ENCODE measurements at places on chromosomes 13 and 19.

- DNase-seq: peak; percentile 38
Measured at GRCh38 chr13:112968910-112969691, at the start of gene MCF2L. Gene MCF2L (plus strand): TSS chr13:112969214. CDS start chr13:112969380, 166 bp downstream.

DNA sequence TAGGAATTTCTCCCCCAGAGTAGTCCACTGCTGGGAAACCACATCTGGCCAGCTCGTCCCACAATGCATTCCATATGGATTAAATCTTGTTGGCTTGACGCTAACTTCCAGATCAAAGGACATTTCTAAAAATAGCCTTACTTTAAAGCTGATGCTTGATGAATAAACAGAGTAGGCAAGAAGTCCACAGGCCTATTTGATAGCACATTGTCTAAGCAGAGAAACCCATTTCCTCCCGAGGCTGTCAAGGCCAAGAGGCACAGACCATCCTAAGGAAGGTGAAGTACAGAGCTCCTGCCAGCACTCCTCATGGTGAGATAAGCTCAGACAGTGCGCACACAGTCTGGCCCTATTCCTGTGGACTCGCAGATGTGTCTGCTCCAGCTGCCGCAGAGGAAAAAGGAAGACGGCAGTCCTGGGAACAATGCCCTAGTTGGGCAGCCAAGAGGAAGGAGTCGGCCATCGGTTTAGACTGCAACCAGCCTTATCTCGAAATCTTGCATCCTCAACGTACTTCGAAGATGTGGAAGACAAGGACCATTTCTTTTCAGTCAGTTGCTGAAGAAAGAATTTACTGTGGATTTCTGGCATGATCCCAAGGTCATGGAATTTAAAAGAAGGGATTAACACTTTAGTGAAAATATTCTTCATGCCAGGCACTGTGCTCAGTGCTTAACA, 156.8 kb downstream of the RGCC start:
- peak; percentile 2 for DNase-seq

GRCh38 chr13:29593605-29594297, 1.7 kb downstream of the SLC7A1 start:
- DNase-seq: no peak

DNA sequence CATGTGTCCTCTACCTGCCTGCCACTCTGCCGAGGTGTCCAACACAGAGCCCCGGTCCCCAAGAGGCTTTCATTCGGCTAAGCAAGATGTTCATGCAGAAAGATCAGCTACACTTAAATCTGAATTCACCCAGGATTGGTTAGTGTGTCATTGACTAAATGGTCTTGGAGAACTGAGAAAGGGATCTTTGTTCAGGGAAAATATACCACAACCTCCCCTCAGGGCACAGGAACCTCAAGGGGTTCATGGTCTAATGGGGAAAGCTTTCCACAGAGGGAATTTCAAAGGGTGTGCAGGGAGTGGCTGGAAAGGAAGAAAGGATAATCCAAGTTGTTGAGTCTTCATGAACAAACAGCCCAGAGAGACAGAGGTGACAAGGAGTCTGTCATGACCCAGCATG, 14.4 kb upstream of the POP4 start:
- DNase-seq: no peak

DNA sequence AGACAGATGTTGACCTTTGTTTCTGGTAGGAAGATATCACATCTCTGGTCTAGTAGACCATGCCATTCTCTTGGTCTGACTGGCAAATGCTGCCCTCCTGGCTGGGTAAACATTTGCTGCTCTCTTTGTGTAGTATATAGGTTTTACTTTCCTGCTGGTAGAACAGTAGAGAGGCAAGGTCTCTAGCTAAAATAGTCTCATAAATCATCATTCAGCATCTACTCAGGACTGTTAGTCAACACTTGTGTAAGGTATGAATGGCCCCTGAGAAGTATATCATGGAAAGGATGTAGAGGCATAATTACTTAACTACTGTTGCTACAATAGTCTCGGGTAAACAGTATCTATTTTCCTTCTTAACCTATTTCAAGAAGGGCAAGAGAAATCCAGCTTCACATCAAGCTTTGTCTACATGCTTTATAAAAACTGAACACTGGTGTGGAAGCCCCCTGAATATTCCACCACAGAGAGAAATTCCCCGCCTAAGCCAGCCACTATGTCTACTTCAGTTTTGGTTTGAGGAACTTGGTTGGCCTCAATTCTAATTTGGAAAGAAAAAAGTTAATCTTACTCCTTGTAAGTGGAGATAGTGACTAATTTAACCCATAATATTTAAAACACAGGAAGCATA, 18.4 kb upstream of the MYCBP2 start:
- DNase-seq: no peak

- no peak for DNase-seq
Measured at GRCh38 chr19:54297759-54298305, 15.1 kb downstream of the LILRA5 start.

DNA sequence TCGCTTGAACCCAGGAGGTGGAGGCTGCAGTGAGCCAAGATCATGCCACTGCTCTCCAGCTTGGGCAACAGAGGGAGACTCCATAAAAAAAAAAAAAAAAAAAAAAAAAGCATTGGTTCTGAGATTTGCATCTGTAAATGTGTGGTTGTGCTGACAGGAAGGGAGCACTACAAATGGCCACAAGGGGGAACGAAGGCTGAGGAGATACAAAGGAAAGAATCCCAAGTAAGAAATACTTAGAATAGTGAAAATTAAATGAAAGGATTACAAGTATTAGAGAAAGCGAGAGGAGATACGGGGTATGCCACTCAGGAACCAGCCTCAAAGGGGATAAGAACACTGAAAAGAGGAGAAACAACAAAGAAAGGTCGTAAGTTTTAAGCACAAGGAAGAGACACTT, 284.9 kb downstream of the KLF12 start:
- DNase-seq: peak; percentile 9

- DNase-seq: no peak
Measured at GRCh38 chr13:19658831-19659230, 25.4 kb downstream of the MPHOSPH8 start.

DNA sequence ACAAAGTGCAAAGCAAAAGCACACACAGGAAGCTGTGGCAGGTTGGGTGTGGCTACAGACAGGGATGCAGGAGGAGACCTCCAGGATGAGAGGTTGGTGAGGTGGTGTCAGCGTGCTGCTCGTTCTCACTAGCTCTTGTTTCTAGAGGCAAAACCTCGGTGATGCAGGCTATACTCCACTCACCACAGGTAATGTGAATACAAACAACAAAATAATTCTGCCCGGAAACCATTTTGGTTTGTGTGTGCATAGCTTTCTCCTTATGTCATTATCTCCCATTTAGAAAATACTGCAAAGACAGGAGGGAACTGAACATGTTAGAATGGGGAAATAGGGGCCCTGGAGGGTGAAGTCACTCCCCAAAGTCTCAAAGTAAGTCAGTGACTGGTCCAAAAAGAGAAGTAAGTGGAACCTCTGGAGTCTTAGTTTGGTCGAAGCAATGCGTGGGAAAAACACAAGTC, 9.4 kb downstream of the LCP1 start:
- no peak for DNase-seq

DNA sequence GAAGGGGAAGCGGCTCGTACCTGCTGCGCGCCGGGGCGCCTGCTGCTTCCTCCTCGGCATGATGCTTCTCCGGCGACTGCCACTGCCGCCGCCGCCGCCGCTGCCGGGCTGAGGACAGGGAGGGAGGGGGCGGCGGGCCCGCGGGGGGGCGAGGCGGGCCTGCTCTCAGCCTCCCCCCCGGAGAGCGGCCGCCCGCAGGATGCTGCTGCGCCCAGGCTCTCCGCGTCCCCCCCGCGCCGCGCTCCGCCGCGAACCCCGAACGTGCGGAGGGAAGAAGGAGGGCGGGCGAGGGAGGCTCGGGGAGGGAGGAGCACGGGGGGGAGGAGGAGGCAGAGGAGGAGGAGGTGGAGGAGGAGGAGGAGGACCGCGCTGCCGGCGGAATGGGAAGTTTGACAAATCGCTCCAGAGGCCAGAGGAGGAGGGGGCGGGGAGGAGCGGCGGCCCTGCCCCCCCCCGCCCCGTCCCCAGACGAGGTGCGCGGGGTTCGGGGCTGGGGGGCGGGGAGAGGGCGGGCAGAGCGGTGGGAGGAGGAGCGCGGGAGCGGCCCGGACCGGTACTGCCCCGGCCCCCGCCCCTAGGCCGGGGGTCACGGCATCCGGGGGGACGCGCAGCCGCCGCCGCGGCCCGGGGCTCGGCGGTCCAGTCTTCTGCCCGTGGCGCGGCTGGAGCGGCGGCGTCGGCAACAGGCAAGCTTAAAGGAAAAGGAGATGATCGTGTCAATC, at the start of gene TSHZ3:
Gene TSHZ3, minus strand, starts transcription at position 277 of the 722 bp plus-strand sequence. Its CDS starts 217 bp downstream, at position 60.
- DNase-seq: no peak

- no peak for DNase-seq
Measured at GRCh38 chr19:6421075-6422014, 3.3 kb downstream of the KHSRP start.

GRCh38 chr19:45511074-45511473, 3.8 kb downstream of the VASP start:
- DNase-seq: no peak

DNA sequence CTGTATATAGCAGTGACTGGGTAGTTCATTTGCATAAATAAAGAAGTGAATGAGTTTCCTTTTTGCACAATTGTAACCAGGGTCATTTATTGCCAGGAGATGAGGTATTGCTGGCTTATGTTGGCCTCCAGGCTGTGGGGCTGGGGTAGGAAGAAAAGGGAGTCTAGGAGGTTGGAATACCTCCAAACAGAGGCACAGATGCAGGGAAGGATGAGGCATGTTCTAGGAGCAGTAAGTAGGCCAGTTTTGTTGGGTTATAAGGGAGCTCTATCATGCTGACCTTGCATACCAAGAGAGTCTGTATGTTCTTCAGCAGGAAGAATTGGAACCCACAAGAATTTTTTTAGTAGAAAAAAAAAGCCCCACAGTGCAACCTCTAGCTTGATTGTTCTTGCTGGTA, 17.2 kb upstream of the CYSLTR2 start:
- no peak for DNase-seq

GRCh38 chr19:11397089-11397610, 13.0 kb upstream of the EPOR start:
- DNase-seq: no peak

DNA sequence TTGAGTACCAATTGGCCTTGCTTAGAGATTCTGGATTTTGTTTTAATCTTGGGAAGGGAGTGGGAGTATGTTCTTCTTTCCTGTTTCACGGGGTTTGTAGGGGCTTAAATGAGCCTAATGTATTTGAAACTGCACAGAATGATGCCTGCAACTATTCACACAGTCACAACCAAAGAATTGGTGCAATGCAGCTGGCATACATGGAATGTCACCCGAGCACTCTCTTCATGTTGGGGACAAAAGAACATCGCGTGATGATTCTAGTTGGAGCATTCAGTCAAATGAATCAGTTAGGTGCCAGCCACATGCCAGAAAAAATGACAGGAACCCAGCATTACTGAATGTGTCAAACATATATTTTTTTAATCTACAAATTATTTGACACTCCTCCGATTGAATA, 22.1 kb downstream of the STARD13 start:
- no peak for DNase-seq

GRCh38 chr13:34467450-34468083, 474.5 kb upstream of the NBEA start:
- no peak for DNase-seq

- DNase-seq: no peak
Measured at GRCh38 chr13:35744566-35745178, 268.2 kb upstream of the MAB21L1 start.

DNA sequence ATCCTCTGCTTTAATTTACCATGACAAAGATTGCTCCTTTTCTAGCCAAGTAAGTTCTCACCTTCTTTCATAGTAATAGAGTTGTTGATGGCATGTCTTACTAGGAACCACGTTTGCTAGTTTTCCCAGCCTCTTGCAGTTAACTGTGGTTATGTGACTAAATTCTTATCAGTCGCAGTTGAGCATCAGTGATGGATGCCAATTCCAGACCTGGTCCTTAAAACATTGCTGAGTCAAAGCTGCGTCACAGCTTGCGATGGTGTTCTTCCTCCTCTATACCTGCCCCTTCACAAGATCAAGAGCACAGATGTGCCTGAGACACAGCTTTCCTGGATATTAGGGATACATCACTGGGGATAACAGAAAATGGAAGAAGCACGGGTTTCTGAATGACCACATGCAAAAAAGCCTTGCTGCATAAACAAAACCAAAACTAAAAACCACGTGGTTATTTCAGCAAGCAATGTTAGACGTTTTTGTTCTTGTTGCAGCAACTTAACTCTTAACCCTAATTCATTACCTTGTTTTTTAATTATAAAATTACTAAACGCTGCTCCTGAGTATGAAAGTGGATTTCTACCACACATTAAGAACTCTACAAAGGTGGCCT, 97.6 kb upstream of the DACH1 start:
- no peak for DNase-seq

DNA sequence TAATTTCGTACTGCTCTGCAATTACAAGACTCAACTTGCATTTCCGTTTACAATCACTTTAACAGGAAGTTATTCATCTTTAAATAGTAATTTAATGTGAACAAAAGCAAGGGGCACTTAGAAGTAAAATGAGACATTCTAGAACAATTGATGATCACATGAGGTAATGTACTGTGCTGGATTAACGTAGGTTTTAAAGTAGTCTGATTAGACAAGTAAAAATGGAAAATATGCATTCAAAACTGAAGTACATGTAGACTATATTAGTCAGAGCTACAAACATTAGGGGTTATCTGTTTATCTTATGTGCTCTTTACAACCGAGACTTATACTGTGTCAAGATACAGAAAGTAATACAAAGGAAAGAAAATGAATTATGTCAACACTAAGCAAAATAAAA, 1528.0 kb downstream of the SLITRK5 start:
- DNase-seq: no peak

DNA sequence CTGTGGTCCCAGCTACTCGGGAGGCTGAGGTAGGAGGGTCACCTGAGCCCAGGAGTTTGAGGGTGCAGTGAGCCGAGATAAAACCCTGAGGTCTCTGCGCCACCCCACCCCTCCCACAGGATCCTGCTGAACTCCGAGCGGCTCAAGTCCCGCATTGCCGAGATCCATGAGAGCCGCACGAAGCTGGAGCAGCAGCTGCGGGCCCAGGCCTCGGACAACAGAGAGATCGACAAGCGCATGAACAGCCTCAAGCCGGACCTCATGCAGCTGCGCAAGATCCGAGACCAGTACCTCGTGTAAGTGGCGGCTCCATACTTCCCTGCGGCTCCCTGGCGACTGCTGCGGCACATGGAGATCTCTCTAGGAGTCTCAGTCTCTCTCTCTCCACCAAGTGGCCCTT, 6.6 kb upstream of the IFI30 start:
- DNase-seq: no peak

DNA sequence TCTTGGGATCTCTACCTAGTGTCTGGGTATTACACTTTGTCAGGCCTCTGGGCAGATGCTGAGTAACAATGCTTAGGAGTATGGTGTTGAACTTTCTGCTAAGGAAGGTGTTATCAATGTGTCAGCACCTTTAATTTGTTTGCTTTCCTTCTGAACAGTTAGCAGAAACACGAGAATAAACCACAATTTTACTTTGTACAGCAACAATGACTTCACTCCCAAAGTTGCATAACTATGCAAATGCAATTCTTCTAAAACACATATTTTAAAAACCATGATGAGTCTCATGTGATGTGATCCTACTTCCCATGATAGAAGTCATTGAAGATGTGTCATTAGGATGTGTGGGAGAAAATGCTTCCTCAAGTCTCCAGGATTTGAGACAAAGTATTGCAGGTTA, 155.0 kb downstream of the POSTN start:
- DNase-seq: no peak

All from neuronal stem cell (in vitro differentiated cells).